Stimulated activated CD4-positive, alpha-beta T cell treated with anti-CD3 and anti-CD28 coated beads, Interleukin-2, amount 100 ng/mL, for 48 hours (primary cell): ENCODE measurements at places on chromosomes 13 and 19.
A peak's percentile ranks its signal among the peaks of the same experiment; 100 is the strongest.

- DNase-seq = no peak
Measured at GRCh38 chr13:76016799-76017400, 380.8 kb downstream of the LMO7 start.

- DNase-seq = no peak
Measured at GRCh38 chr13:52779103-52779502, 39.5 kb upstream of the CNMD start.

- DNase-seq = no peak
Measured at GRCh38 chr13:33355201-33355895, 69.8 kb upstream of the STARD13 start.

DNA sequence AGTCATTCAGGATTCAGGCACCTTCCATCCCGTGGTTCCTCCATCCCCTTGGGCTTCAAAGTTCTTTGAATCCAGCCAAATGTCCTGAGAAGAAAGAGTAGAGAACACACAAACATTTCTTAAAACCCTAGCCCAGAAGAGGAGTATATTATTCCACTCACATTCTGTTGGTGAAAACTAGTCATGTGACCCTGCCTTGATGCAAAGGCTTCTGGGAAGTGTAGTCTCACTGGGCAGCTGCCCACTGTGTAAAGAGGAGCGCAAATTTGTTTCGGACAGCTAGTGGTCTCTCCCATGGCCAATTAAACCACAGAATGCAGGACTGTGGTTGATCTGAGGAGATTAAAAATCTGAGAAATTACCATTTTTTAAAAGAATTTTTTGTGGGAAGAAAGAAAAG, 304.4 kb downstream of the SUCLA2 start:
- no peak for DNase-seq

DNA sequence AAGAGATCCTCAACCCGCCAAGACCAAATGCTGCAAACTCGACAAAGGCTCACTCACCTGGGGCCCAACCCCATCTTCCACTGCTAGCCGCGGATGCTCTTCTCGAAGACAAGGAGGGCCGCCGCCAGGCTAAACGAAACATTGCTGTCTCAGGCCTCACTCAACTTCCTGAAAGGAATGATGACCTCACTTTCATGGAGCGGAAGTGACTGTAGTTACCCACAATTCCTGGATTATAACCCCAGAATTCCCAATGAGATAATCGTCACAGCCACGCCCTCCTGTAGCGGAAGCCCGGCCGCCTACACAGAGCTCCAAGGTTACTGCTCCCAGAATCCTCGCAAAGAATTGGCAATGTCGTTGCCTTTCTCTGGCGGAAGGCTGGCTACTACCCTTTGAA, 10.5 kb upstream of the ZNF112 start:
- no peak for DNase-seq

- no peak for DNase-seq
Measured at GRCh38 chr19:52398081-52398441, 412 bp downstream of the ZNF528 start.

- no peak for DNase-seq
Measured at GRCh38 chr13:111278743-111279652, 41.4 kb upstream of the TEX29 start.

DNA sequence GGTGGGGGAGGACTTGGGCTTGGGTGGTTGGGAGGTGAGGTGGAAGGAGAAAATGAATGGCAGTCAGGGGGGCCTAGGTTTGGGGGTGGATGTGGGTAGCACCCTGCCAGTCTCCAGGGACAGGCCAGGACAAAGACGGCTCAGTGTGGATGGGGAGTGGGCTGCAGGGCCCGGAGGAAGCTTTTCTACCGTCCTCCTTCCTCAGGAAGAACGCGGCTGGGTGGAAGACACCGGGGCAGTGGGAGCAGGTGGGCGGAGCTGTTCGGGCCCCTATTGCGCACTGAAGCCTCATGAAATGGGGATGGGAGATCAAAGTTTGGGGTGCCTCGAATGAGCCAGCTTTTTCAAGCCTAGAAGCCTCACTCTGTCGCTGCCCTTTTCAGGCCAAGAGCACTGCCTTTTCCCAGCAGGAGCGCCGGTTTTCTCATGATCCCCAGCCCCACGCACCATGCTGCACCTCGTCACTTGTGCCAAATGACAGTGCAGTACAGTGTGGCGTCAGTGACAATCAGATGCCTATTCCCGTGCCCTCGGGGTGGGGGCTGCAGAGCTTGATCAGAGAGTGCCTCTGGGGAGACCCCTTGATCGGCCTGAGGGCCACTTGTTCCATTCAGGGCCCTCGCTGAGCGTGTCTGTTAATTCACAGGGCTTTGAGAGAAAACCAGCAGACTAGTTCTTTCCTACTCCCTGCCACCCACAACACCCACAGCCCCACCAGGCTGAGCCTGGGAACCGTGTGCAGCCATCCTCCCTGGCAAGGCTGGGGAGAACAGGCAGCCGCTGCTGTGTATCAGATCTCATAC, 1.5 kb downstream of the CALM3 start:
- DNase-seq = peak; percentile 44

DNA sequence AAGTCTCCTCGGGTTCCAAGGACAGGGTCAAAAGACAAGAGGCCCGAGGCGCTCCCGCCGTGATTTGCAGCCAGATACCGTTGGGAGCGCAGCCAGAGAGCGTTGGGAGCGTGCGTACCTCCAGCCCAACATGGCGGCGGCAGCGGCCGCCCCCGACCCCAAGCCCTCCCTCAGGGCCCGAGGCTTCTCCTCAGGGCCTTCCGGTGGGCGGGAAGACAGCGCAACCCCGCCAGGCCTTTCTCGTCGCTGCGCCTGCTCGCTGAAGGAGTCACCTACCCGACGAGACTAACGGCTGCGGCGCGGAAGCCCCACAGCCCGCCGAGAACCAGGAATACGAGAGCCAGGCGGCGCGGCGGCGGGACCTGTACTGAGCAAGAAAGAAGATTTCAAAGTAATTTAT, 3.2 kb upstream of the ZNF850 start:
- no peak for DNase-seq

DNA sequence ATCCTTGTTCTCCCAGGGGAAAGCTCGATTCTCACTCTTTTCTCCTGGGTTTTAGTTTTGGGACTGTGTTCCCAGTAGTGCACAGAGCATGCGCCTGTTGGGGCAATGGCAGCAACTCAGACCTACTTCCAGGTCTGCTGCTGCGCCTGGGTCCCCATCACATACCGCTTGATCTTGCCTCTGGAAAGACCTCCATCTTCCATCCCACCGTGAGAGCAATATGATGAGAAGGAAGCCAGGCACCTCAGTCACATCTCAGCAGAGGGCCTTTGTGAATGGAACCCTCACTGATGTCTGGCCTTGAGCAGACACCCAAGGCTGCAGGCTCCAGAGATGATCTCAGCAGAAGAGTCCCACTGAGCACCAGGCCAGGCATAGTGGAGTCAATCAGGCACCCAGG, 176.8 kb upstream of the ZNF507 start:
- DNase-seq = no peak

- DNase-seq = no peak
Measured at GRCh38 chr19:55623130-55623529, 1.2 kb downstream of the ZNF784 start.

DNA sequence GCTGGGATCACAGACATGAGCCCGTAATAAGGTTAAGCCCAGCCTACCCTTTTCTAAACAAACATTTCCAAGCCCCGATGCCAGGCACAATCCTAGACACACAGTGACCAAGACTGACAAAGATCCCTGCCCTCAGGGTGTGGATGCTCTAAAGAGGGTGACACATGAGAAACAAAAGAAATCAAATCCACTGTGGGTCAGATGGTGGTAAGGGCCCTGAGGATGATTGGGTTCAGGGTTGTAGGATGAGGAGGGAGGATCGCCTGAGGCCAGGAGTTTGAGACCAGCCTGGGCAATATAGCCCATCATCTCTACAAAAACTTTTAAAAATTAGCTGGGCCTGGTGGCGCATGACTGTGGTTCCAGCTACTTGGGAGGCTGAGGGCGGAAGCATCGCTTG, 44.6 kb downstream of the PTPRS start:
- no peak for DNase-seq

- no peak for DNase-seq
Measured at GRCh38 chr19:49570997-49571676, 9.2 kb downstream of the NOSIP start.

- no peak for DNase-seq
Measured at GRCh38 chr13:99640260-99640659, 139.0 kb downstream of the TM9SF2 start.

- peak; percentile 48 for DNase-seq
Measured at GRCh38 chr19:16587833-16588823, 15.9 kb upstream of the SLC35E1 start.

- DNase-seq = peak; percentile 63
Measured at GRCh38 chr13:19586904-19587634, 25.7 kb upstream of the TPTE2 start.

- DNase-seq = no peak
Measured at GRCh38 chr13:51858433-51859247, 3.1 kb upstream of the CCDC70 start.

- DNase-seq = no peak
Measured at GRCh38 chr19:34018546-34018945, 153.8 kb upstream of the LSM14A start.

DNA sequence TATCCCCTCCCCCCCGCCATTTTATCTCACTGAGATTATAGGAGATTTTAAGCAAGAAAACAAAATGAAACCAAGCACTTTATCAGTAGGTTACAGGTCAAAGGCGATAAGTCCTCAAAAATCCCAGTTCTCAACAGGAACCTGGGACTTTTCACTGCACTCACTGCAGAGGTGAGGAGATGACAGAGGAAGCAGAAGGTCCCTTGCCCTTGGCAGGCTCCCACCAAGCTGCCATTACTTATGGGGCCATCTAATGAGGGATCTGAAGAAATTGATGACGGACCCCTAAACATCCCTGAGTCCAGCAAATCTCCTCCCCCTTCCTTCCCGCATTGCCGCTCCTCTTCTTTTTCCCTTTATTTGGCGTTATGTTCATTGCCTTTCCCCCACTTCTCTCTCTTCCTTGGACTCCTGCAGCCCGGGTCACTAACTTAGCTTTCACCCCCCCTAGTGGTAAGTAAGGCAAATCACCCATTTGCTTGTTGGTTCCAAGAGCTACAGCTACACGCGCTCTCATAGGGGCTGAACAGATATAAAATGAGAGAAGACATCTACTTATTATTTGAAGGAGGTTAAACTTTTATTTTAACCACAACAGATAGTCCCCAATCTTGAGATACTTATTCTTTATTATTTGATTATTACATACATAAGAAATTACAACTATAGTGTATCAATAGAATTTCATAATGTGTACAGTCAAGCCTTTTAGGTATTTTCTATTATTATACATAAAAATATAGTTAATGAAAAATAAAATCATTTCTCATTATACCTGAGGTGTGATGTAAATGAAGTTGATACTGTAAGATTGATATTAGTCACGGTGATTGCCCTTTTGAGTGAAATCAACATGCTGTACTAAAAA, 52.0 kb upstream of the ARGLU1 start:
- peak; percentile 9 for DNase-seq

DNA sequence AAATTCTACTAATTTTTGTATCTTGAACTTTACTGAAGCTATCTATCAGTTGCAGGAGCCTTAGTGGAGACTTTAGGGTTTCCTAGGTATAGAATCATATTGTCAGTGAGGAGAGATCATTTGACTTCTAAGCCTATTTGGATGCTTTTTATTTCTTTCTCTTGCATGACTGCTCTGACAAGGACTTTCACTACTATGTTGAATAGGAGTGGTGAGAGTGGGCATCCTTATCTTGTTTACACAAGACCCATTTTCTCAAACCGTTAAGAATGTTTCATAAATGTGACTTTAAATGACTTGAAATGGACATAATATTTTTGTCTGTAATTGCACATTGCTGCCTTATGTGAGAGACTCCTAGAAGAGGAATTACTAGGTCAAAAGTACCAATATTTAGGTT, 17.9 kb upstream of the CSNK1A1L start:
- no peak for DNase-seq

GRCh38 chr19:54653181-54653809, 9.5 kb upstream of the LILRB4 start:
- DNase-seq = no peak

DNA sequence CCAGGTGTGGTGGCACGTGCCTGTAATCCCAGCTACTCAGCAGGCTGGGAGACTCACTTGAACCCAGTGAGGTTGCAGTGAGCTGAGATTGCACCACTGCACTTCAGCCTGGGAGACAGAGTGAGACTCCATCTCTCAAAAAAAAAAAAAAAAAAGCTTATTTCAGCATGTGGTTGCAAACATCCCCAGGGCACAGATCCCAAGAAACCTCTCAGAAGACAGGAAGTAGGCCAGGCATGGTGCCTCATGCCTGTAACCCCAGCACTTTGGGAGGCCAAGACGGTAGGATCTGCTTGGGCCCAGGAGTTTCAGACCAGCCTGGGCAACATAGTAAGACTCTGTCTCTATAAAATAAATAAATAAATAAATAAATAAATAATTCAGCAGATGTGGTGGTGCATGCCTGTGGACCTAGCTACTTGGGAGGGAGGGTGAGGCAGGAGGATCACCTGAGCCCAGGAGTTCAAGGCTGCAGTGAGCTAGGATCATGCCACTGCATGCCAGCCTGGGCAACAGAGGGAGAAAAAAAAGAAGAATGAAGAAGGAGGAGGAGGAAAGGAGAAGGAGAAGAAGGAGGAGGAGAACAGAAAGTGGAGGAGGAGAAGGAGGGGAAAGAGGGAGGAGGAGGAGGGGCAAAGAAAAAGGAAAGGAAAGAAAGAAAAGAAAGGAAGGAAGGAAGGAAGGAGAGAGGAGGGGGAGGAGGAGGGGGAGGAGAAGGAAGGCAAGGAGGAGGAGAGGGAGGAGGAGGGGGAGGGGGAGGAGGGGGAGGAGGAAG, 4.3 kb upstream of the LRRC8E start:
- DNase-seq = no peak

- DNase-seq = no peak
Measured at GRCh38 chr19:33450689-33451088, 70.9 kb downstream of the PEPD start.

- no peak for DNase-seq
Measured at GRCh38 chr13:48654511-48654910, 782 bp downstream of the CYSLTR2 start.

DNA sequence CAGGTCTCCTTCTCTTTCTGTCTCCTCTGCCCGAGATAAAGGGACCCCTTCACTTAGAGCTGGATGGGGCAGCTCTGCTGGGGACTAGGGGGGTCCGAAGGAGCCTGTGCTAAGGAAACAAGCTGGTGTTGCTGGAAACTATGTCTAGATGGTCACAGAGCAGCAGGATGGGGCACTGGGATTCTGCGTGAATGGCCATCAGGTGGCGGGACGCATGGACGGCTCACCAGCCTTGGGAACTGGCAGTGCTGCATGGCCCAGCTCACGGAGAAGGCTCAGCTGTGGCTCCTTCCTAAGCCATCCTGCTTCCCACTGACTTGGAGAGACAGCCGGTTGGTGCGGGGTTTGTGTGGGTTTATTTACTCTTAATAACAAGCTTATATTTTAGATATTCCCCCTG, 411.8 kb downstream of the ZNF536 start:
- DNase-seq = no peak

DNA sequence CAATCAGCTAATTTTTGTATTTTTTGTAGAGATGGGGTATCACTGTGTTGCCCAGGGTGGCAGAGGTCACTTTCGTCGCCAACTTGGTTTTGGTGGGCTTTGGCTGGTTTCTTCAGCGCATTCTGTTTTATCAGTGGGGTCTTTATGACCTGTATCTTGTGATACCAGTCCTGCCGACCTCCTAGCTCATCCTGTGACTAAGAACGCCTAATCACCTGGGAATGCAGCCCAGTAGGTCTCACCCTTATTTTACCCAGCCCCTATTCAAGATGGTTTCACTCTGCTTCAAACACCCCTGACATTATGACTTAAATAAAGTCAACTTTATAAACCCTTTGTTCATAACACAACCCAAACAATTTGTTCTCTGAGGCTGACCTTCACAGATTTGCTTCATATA, 3.0 kb upstream of the ZNF878 start:
- no peak for DNase-seq

- DNase-seq = no peak
Measured at GRCh38 chr19:46824890-46825730, 25.5 kb downstream of the AP2S1 start.
